Progenitor cell of endocrine pancreas (in vitro differentiated cells): ENCODE measurements at places on chromosomes 7 and 10. TPM values are rescaled to one million over a fixed set of nuclear protein-coding genes. Genes with fewer than 3 reads are reported as not detected.
A peak's percentile ranks its signal among the peaks of the same experiment; 100 is the strongest.

GRCh38 chr10:74433595-74433956, 282.6 kb downstream of the ADK start:
- DNase-seq, result no peak

Gene BPGM
- 20.5 and 22.8 TPM in 2 replicates for total RNA-seq

- peak; percentile 41 for DNase-seq
These were observed 53.0 kb upstream of the PPP1R17 start for GRCh38 chr7:31633894-31634494.

Gene SRGN
- total RNA-seq, result not detected in 2 replicates

DNA sequence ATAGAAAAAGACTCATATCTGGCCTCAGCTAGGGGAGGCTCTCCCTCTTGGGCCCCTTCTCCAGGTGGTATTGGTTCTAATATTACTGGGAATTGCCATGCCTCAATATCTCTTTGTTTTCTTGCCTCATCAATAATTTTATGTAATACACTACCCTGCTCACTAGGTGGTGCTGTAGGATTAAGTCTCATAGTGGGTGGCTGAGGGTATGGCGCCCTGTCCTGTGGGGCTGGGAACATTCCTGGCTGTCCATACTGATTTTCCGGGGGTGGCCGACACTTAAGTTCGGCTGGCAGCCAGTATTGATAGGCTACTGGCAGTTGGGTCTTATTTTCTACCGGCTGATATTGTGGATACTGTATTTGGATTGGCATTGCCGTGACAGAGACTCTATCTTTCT, 9.0 kb upstream of the TAS2R3 start:
- no peak for DNase-seq

DNA sequence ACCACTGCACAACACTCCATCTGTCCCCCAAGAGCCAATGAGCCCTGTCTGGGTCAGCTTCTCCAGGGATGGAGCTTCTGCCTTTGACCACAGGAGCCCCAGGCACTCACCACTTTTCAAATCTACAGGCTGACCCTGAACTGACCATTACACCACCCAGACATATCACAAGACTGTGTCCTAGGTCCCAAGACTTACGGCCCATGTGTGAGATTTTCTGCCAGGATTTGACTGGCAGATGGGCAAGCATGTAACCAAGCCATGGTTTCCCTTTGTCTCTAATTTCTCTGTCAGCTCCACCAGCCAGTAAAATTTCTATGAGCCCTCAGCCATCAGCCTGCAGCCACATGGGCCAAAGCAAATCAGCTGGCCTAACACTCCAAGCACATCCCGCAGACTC, 92.5 kb downstream of the SH3PXD2A start:
- DNase-seq, result no peak

Gene BMPER
- 0.36 and 0.69 TPM in 2 replicates for total RNA-seq

DNA sequence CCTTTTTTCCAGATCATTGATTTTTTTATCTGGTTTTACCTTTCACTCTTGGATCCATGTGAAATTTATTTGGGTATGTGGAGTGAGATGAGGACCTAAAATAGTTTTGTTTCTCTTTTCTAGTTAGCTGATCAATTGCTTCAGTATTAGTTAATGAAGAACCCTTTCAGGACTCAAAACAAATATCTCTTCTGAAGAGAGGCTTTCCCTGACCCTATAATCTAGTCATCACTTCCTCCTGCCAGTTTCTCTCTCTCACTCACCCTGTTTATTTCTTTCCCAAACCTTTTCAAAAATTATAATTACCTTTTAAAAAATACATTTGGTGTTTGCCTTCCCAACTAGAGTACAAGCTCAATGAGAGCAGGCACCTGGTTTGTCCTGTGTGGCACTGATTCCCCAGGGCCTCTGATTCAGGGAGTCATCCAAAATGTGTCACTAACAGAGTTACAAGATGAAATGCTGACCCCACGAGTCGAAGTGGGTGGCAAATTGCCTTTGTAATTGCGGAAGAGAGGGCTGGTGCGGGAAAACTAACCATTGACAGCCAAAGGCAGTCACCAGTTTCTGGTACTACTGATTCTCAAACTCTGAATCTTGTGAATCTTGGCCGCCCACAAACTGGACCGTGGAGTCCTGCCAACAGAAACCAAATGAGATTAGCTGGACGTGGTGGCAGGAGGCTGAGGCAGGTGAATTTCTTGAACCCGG, 2.4 kb downstream of the TMEM140 start:
- DNase-seq, result no peak

Gene LIPM
- not detected in 2 replicates for total RNA-seq

DNA sequence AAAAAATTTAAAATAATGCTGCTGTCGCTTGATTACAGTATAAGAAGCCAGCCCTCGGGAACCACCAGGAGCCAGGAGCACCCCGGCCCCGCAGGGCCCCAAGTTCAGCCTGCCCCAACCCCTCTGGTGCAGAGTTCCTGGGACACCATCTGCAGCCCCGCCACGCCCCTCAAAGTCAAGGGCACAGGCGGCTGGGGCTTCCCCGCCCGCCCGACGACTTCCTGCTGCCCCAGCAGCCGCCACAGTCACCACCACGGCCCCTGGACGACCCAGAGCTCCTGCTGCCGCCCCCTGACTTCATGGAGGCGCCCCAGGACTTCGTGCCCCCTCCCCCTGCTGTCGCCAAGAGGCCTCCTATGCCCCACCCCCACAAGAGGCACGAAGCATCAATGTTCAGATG, 103.6 kb upstream of the PDSS1 start:
- DNase-seq, result no peak

Gene MAGI2
- 11.4 and 13.4 TPM in 2 replicates for total RNA-seq

- DNase-seq, result no peak
These were observed 104.6 kb downstream of the HIPK2 start for GRCh38 chr7:139673230-139673629.

DNA sequence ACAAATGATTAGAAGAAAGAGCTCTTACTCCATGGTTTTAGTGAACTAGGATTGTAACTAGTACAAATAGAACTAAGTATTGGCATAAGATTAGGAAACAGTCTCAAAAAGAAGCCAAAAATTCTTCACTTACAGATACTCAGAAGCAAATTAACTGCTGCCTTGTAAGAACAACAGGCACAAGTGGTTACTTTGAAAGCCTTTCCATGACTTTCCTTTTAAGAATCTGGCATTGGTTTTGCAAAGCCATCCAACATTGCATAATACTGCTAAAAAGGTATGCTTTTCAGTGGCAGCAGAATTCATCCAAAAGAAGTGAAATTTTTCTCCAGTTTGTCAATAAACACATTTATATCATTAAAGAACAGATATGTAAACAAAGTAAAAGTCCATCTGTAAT, 126.8 kb upstream of the ODAD2 start:
- no peak for DNase-seq

DNA sequence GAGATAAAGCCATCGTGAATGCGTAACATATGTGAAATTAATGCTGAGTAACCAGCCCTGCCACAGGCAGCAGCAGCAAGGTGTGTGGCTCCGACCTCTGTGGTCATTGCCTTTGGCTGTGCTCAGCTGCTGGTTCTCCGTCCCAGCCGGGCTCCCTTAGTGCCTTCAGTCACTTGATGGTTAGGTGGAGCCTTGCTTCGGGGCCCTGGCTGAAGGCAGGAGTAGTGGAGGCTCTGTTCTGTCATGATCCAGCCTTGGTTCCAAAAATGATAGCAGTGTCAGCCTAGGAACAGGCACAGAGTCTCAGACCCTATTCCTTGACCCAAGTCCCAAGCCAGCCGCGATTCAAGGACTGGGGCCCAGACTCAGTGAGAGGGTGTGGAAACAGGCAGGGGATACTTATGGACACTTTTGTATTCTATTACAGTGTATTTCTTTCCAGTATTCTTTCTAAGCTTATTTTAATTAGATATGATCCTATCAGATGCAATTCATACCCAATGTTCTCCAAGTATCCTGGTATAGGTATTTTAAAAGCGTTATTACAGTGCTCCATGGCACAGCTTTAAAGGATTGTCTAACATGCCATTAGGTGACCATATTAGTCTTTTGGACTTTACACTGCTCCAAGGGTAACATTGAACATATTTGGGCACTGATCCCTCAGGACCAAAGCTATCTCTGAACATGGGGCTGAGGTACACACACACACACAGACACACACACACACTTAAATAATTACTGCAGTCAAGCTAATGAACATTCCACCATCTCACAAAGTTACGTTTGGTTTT, 9.0 kb downstream of the SCART1 start:
- DNase-seq, result no peak

DNA sequence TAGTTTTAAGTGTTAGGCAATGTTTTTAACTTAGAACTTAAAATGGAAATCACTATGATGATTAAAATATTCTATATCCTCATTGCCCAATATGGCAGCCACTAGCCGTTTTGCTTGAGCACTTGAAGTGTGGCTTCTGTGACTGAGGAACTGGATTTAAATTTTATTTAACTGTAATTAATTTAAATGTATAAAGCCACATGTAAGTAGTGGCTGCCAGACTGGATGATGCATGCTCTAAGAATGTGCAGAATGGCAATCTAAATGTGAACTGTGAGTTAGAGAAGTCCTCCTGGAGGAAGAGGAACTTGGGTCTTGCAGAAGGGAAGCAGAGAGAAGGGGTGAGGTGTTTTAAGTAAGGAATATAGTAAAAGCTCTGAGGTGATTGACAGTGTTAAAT, 451.4 kb downstream of the SUGCT start:
- DNase-seq, result no peak

Gene HPSE2
- 0.10 TPM in 1 of 2 replicates, not detected in the other for total RNA-seq

Gene GBX1
- 2.0 and 2.1 TPM in 2 replicates for total RNA-seq

DNA sequence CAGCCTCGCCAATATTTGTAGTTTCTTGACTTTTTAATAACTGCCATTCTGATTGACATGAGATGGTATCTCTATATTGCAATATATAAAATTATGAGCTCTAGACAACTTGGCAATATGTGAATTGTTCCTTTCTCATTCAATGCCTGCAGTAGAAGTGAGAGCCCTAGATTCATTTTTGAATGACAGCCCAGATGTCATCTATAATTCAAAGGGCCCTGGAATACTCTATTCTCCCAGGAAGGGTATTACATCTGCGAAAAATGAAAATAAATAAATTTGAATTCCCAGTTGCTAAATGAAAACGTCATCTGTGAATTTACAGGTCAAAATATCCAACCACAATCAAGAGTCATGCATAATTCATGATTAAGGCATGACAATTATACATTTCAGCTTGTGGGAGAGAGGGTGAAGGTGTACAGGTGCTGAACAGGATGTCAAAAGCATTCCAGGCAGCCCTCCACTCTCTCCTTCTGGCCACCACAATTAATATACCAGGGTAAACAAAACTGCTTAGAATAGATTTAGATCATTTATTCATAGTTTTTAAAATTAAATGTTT, 1147.3 kb downstream of the XPNPEP1 start:
- DNase-seq, result no peak

DNA sequence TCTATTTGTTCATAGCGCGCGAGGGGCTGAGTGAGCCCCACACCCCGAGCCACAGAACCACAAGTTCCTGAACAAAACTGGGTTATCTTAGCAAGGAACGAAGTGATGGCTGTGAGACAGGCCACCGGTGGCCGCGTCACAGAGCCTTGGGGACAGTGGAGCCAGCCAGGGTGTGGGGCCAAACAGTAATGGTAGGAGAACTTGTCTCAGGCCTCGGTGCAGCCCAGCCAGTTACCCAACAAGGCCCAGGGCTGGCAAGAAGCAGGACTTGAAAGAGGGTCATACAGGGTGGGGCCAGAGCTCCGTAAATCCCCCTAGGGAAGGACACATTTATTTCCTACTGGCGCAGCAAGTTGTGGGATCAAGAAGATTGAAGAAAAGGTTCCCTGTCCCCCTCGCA, 39.4 kb upstream of the TNS3 start:
- no peak for DNase-seq

DNA sequence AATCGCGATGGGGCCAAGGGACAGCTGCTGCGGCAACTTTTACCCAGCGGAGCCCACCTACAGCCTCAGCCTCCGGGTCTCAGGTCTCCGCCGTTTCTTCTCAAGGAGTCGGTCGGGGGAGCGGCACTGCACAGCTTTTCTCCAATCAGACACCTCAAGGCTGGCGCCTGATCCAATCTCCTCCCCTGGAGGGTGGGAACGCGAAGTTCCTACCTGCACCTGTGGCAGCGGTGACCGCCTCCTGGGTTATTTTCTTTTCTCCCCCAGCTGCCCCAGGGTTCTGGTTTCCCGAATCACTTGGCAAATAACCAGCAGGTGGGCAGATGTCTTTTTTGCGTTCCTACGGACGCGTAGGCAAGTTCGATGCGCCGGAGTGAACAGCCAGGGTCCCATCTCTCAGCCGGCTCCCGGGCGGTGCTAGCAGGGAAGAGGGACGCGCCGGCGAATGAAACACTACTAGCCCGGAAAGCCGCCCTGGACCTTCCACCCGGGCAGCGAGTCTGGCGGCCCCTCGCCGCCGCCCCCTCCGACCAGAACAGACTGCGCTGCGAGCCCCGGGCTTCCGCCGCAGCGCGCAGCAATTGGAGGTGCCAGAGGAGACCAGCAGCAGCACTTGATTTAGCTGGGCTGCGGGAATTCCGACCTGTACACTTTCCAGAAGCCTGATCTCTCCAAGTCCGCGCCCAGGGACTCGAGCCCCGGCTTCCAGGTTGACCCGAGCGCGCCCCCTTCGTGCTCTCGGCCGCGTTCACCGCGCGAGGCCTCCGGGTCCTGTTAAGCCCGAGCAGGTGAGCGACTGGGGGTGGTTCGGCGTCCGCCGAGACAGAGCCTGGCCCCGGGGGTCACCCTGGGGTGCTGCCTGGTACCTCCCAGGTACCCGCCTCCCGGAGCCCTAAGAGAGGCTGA, at the start of gene PRR15:
TSS of gene PRR15 (plus strand) at position 246 of the 906 bp plus-strand sequence. CDS start 2,495 bp downstream, outside the sequence.
- DNase-seq, result peak; percentile 57

Gene EVX1
- total RNA-seq, result not detected in 2 replicates

DNA sequence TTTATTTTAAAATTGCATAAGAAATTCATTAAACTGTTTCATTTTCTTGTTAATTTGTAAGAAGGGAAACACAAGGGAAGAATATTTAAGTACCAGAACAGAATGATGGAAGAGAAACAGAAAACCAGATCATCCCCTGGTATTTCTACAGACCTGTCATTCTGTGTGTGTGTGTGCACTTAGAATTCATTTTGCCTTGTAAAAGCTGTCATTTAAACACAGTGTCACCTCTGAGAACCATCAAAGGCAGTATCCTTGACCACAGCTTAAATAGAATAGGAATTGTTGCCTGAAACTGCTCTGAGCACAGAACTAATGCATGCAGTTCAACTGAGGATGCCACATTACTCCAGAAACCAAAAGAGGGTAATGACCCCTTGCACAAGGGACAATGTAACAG, 6.8 kb upstream of the CRPPA start:
- DNase-seq, result no peak

- no peak for DNase-seq
These were observed 199.0 kb upstream of the PRPS1L1 start for GRCh38 chr7:18226598-18226997.

Gene NODAL
- not detected in 2 replicates for total RNA-seq

DNA sequence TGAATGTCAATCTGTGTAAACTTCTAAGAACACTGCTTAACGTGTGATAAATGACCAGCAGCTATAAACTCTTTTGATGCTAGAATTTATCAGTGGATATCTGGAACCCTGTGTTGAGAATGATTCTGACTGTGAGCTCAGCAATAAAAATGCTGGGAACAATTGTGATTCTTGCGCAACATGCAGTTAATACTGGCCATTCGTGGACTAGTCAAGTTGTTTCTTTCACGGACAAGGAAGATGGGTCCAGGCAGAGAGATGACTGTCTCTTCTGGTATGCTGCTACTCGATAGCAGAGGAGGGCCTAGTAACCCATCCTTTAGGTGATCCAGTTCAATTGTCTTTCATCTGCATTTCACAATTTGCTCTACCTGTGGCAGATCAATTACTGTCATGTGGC, 394.8 kb upstream of the IGFBP3 start:
- no peak for DNase-seq

Gene GIMAP8
- total RNA-seq, result not detected in 2 replicates

GRCh38 chr10:6516281-6516928, 63.7 kb downstream of the PRKCQ start:
- no peak for DNase-seq
